ENCODE measurements at places on chromosomes 5 and 9.

DNA sequence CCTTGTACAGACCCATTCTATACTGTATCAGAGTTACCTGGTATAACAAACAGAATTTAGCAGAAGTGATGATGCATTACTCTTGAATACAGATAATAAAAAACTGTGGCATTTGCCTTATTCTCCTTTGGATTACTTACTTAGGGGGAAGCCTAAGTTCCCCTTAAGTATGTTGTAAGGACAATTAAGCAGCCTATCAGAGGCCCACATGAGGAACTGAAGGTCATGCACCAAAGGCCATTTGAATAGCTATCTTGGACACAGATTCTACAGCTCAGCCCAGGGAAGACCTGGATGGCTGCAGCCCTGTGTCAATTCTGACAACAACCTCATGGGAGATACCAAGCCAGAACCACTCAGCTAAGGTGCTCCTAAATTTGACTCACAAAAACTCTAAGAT lies 125.2 kb downstream of the RAPGEF6 start:
- H3K27me3 ChIP-seq, result no peaks in the 10 kb centered on the region
- peaks cover 6% of the 10 kb centered on the region for H3K4me1 ChIP-seq
- H3K4me3 ChIP-seq, result no peak overlapping the region
- no peak overlapping the region for H3K27ac ChIP-seq

DNA sequence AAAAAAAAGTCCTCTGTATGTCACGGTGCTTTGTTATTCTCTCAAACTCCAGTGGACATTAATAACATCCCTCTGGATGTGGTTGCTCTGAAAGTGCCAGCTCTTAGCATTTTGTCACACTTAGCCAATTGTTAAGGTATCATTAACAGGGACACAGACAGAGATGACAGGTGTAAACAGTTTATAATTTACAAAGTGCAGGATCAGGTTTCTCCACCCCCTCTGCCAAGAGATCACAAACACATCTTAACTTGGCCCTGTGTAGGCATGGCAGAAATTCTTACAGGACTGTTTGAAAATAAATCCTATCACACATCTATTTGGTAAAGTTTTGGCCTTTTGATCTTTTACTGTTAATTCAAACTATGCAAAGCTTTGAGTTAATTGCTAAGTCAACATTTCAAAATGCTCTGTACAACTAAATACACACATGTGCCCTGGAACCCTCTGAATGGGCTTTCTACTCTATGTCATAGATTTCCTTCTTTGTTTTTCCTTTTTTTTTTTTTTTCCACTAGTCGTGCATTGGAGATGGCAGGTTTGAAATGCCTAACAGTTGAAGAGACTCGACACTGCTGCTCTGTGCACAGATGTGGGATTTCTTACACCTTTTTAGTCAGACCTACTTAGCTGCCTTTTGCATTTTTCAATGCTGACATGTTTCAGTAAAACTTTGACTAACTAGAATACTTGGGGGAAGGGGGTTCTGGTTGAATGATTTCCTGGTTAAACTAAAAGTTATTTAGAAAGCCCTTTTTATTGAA lies 41.7 kb downstream of the SEMA6A start:
- H3K4me1 ChIP-seq, result peaks cover 70% of the 10 kb centered on the region
- peak; percentile 61 for DNase-seq
- H3K27ac ChIP-seq, result no peak overlapping the region

DNA sequence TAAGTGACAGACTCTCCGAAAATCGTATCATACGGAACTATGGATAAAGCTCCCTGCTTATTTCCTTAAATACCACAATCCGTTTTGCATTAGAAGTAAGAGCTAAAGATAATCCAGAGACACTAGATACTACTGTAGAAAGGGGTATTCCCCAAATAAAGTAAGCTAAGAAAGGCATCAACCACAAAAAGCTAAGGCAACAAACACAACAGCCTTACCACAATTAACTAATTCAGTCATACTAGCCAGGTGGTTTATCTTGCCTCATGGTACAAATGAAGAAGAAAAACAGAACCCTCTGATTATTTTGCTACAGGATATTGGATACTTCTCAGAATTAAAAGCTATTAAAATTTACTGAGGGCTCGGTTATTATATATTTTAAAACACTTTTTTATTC lies 14.1 kb downstream of the ERP44 start:
- H3K4me1 ChIP-seq, result 0 out of 2 replicates have a peak, but pooled peaks cover 1% of the 10 kb centered on the region
- no peak overlapping the region for H3K27ac ChIP-seq
- DNase-seq, result no peak
- no peaks in the 10 kb centered on the region for H3K27me3 ChIP-seq
- H3K36me3 ChIP-seq, result no peaks in the 10 kb centered on the region

- no peak within 1 kb of the TSS for H3K27ac ChIP-seq
- no peaks in the 10 kb centered on the region for H3K4me1 ChIP-seq
- no peaks in the 10 kb centered on the region for H3K27me3 ChIP-seq
- no peaks in the 10 kb centered on the region for H3K36me3 ChIP-seq
These were observed at the start of gene LRRC70 for GRCh38 chr5:62578540-62578939. TSS of gene LRRC70 (plus strand) at chr5:62578819. CDS start at chr5:62579439, 620 bp downstream.
